ENCODE measurements at places on chromosomes 13 and 19. TPM values are rescaled to one million over a fixed set of nuclear protein-coding genes. Genes with fewer than 3 reads are reported as not detected.
A peak's percentile ranks its signal among the peaks of the same experiment; 100 is the strongest.

GRCh38 chr19:48842789-48843162 is 6.5 kb upstream of the HSD17B14 start:
- peak; percentile 76 for DNase-seq

DNA sequence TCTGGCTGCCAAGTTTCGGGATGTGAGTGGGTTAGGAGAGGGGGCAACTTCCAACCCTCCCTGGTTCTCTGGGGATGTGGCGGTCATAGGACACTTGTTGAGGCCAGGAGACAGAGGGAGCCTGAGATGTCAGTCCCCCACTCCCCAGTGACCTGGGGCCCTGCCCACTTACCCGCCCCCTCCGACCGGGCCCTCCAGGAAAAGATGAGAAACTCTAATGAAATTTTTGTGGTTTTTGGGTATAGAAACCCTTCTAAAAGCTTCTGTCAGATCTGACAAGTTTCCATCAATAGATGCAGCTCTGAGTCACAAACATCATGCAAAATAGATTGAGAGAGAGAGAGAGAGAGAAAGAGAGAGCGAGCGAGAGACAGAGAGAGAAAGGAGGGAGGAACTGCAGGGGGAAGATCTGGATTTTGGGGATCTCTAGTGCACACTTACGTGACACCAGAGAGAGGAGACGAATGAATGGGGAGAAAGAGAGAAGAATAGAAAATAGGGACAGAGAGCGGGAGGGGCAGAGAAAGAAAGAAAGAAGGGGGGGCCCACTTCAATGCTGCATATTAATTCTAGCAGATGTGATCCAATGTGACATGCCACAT is 94.0 kb downstream of the PTPRS start:
- no peak for DNase-seq

DNA sequence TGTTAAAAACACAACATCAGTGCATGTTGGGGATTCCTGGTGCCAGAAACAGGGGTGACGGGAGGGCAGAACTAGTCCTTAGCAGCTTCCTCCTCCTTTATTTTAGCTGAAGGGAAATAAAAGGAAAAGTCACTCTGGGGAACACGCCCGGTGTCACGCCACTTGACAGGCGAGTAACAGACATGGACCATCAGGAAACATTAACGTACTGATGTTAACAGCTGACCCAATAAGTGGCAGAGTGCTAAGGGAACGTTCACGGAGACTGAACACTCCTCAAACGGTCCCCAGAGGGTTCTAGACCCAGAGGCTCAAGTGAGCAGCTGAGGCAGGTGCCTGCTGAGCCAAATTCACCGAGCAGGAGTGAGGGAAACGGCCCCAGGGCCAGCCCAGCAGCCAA is 13.9 kb upstream of the EIF3G start:
- no peak for DNase-seq

DNA sequence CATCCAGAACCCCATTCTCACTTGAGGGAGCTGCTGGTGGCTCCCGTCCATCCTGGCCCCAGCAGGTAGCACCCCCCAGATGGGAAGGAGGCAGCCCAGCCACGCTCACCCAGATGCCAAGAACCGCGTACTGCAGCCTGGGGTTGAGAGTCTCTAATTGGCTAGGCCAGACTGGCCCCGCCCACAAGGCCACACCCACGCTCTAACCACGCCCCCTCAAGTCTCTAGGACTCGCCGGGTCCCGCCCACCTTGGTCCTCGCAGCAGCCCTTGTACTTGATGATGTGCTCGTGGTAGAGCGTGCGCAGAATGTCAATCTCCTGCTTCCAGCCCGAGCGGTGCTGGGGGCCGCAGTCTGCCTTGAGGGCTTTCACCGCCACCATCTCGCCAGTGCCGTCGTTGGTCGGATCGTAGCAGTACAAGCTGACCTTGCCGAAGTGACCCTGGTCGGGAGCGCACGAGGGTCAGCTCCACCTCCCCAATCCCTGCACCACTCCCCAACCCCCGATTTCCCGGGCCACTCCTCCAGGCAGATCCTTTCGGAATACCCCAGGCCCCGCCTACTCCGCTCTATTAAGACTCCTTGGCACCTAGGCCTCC is 14.5 kb upstream of the ICAM3 start:
- DNase-seq, result peak; percentile 36

DNA sequence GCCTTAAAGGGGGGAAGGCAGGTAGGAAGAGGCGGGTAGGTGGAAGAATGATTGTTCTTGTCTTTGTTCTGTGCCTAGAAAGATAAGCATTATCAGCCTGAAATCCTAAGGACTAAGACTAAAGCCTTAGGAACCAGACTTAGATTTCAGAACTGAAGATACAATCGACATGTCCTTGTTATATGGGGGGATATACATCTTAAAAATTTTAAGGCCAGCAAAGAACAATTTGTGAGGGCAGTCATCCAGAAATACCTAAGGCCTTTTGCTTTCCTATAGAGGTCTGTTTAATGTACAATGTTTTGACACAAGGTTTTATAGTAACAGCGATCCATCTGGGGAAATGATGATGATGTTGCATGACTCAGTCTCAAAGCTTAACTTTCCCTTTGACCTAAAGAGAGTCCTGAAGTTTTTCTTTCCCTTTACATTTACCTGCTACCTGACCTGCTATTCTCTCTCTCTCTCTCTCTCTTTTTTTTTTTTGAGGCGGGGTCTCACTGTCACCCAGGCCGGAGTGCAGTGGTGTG is 20.2 kb upstream of the CEACAM6 start:
- no peak for DNase-seq

DNA sequence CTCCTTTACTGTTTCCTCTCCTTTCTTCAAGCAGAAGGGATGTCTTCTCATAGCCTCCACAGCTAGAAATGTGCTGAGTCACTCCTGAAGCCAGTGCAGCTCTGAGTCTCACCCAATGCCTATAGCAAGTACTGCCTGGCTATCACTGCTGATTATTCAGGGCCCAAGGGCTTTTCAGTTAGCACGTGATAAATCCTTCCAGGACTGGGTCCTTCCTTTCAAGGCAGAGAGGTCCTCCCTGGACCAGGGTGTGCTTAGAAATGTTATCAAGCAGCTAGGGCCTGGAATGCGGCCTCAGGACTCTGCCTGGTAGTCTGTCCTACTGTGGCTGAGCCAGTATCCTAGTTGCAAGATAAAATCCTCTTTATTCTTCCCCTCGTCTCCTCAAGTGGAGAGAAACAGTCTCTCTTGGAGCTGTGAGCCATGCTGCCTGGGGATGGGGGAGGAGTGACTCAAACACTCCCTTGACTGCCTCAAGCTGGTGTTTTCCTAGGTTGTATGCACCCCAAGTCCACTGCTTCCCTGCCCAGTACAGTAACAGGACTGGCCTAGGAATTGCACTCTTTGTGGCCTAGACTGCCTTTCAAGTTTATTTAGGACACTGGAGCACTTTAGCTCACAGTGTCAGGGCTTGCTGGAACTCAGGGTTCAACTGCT is 198.7 kb upstream of the SERP2 start:
- DNase-seq, result no peak

GRCh38 chr19:18948075-18948975 is 7.3 kb upstream of the HOMER3 start:
- no peak for DNase-seq

DNA sequence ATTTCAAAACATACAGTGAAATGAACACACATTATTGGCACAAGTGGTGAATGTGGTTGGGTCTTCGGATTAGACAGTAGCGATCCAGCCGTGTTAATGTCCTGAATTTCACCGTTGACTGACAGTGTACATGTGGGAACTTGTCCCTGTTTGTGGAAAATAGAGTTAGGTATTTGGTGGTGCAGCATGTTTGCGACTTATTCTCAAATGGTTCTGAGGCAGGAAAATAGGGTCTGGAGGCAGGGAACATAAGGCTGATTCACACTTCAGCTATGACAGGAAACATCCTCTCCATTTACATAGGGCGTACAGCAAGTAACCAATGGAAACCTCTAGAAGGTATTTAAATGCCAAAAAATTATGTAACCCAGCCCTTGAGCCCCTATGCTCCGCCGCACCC is 4.2 kb downstream of the LGALS7B start:
- no peak for DNase-seq

GRCh38 chr13:21741396-21741979 is 70.6 kb downstream of the FGF9 start:
- DNase-seq, result no peak

- peak; percentile 51 for DNase-seq
These were observed 12.3 kb upstream of the HSPH1 start for GRCh38 chr13:31174018-31174417.

The CYP2B6 gene
- not detected for total RNA-seq

The PSG7 gene
- not detected for total RNA-seq

The KLK14 gene
- total RNA-seq, result not detected

The FPR1 gene
- total RNA-seq, result 0.66 TPM
